MV-4-11 (cell line): ENCODE measurements at places on chromosomes 11 and 22.

GRCh38 chr22:28002181-28002700, 83.2 kb upstream of the PITPNB start:
- DNase-seq = no peak

DNA sequence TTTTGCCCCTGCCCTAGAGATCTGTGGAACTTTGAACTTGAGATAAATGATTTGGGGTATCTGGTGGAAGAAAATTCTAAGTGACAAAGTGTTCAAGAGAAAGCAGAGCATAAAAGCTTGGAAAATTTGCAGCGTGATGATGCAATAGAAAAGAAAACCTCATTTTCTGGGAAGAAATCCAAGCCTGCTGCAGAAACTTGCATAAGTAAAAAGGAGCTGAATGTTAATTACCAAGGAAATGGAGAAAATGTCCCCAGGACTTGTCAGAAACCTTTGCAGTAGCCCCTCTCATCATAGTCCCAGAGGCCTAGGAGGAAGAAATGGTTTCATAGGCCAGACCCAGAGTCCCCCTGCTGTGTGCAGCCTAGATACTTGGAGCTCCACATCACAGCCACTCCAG, 686.9 kb downstream of the FAM181B start:
- no peak for DNase-seq

GRCh38 chr11:113895367-113896155, 9.0 kb upstream of the HTR3B start:
- no peak for DNase-seq

GRCh38 chr11:2459796-2460531, 15.2 kb downstream of the KCNQ1 start:
- no peak for DNase-seq

- no peak for DNase-seq
Observed at GRCh38 chr11:129894278-129895125, 876 bp downstream of the NFRKB start.

- no peak for DNase-seq
Observed at GRCh38 chr22:25651332-25652085, 87.0 kb downstream of the GRK3 start.

DNA sequence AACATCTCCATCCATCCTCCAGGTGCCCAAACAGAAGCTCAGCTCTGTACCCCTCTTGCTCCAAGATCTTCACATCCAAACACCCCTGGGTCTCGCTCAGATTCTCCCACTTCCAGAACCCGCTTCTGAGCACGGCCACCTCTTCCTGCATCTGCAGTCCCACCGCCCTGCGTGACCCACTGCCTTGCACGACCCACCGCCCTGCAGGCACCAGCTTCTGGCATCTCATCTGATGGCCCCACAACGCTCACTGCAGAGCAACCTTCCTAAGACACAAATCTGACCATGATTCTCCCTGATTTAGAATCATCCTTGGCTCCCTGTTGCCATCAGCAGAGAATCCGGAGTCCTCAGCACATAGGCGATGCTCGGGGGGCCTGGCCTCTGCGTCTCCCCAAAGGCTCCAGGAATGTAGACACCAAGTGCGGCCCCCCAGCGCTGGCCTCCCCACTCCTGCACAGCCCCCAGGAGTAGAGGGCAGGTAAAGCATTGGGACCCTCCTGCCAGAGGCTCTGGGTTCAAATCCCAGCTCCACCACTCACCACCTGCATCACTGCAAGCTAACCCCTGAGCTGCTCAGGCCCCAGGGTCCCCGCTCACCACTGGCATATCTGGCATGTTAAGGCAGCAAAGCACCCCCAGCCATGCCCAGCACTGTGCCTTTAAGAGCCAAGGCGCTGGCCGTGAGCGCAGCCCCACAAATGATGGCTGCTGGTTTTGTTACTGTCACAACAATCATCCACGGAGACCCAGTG, 459.3 kb downstream of the BRD1 start:
- no peak for DNase-seq

DNA sequence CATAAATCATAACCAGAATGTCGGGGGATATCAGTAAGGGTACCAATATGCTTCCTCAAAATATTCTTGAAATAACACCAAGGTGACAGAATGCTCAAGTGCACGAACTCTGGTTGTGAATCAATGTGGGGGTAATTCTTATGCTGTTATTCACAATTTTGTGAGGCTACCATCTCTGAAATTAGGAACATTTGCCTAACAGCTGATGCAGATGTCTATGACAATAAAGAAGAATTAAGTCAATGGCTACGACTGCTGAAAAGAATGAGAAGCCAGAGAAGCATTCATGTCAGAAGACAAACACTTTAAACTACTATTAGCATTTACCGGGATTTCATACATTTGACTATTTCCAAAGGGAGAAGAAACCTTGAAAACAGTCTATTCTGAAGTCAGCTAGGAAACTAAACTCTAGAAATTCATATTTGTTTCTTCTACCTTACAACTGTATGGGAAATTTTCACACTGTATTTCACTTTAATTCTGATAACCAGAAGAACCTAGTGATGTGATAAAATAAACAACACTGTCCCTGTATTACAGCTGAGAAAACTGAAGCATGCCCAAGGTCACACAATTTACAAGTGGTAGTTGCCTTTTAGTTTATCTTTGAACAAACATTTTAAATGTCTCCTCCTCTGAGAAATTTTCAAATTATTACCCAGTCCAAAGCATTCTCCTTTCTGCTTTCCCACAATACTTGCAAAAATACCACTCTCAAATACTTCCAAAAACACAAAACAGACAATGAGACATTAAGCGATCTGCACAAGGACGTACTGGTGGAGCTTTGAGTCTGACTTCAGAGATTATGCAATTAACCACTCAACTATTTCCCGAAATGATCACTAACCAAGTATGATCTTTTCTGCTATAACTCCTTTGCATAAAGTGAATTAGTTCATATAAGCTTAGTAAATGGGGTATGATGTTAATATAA, 18.0 kb upstream of the ARHGAP32 start:
- no peak for DNase-seq

DNA sequence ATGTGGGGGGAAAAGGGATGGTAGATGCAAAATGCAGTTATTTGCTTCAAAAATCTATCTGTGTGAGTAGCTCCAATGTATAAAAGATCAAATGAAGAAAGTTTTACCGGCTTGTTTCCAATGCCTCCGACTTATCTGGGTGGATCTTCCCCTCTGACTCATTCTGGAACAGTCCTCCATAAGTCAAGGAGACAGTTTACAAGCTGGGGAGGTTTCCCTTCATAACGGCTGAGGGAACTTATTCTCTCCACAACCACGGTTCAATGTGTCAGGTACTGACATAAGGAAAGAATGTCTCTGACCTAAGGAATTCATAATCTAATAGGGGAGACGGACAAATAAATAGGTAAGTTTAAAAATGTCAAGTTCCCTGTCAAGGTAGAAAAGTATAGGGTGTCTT, 49.7 kb upstream of the BIRC3 start:
- no peak for DNase-seq

GRCh38 chr11:105315287-105315686, 175.7 kb upstream of the CARD18 start:
- DNase-seq = no peak

DNA sequence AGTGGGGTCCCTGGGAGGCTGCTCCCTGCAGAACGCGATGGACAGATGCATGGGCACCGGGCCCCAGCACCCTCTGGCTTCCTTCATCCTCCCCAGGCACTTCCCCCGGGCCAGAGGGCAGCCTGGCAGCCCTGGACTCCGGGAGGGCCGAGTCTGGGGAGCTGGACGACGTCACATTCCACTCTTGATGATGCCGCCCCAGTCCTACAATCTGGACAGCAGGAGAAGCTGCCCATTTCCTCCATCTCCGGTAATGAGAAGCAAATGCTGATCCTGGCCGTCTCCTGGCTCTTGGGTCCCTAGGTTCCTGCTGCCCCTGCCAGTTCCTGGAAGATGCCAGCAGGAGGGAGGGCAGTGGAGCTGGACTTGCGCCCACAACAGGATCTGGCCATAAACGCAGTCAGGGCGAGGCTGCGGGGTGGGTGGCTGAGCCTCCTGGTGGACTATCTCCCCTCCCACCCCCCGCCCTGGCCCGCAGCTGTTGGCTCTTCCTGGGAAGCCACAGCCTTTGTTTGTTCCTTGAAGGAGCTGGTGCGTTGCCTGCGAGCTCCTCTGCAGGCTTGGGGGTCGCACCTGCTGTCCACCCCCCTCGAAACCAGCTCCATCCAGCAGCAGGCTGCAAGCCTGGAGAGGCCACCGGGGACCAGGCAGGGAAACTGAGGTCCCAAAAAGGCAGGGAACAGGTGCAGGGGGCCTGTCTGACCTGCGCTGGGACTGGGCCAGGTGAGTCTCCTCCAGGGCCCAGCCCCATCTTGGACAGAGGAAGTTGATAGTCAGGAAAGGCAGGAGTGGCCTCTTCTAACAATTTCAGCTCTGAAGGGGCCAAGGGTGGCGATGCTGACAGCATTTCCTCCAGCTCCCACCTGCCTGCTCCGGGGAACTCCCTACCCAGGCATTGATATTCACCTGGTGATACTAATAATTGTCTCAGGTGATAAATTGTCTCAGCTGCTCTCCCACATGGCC, 17.9 kb upstream of the MUC6 start:
- DNase-seq = no peak

DNA sequence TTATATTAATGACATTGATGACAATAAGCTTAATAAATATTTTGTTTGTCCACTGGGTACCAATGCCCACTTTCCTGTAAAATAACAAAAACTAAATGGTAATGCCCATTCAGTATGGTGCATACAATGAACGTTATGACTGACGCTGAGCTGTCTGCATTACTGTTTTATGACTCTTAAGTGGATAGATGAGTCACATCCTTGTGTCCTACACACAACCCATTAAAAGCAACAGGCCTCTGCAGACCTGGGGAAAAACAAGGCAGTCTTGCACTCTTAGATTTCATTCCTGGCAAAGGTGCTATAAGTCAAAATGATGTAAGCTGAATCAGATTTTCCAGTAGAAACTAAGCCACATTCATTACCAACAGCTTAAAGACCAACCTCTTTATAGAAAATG, 176.3 kb upstream of the TMEM45B start:
- DNase-seq = peak; percentile 43

GRCh38 chr11:116231543-116231942, 541.2 kb downstream of the BUD13 start:
- no peak for DNase-seq

- DNase-seq = no peak
Observed at GRCh38 chr11:92226331-92227229, 2.0 kb downstream of the FAT3 start.

GRCh38 chr11:103920449-103920848, 116.0 kb upstream of the DDI1 start:
- no peak for DNase-seq

DNA sequence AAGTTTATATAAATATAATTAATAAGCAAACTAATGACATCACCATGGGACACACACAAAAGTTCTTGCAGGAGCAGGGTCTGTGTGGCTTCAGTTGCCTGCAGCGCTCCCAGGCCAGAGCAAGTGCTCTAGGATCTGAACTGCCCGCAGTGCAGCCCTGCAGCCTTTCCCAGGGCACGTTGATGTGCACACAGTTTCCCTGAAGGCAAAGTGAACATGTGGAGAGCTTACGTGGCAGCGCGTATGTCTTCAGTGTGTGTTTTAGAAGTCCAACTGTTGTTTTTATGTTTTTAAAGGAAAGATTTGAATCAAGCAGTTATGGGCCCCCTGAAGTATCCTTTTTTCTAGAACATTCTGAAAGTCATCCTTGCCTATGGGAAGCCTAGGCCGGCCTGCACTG, 1.2 kb upstream of the TIGD3 start:
- DNase-seq = no peak

- DNase-seq = no peak
Observed at GRCh38 chr11:35167426-35167954, 28.5 kb downstream of the CD44 start.

DNA sequence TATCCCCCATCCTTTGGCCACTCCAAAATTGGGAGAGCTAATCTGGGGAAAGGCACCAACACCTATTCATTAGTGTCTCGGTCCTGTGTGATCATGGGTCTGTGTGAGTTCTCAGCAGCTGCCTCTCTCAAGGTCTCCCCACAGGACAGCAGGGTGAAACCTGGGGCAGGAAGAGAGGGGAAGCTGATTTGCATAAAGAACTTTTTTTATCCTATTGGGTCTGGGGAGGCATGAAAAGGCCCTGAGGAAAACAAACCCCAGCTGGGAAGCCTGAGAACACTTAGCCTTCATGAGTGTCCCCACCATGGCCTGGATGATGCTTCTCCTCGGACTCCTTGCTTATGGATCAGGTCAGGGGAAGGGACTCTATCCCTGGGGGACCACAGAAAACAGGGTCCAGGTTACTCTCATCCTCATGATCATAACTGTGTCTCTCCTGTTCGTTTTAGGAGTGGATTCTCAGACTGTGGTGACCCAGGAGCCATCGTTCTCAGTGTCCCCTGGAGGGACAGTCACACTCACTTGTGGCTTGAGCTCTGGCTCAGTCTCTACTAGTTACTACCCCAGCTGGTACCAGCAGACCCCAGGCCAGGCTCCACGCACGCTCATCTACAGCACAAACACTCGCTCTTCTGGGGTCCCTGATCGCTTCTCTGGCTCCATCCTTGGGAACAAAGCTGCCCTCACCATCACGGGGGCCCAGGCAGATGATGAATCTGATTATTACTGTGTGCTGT, 116.0 kb upstream of the TOP3B start:
- DNase-seq = no peak

DNA sequence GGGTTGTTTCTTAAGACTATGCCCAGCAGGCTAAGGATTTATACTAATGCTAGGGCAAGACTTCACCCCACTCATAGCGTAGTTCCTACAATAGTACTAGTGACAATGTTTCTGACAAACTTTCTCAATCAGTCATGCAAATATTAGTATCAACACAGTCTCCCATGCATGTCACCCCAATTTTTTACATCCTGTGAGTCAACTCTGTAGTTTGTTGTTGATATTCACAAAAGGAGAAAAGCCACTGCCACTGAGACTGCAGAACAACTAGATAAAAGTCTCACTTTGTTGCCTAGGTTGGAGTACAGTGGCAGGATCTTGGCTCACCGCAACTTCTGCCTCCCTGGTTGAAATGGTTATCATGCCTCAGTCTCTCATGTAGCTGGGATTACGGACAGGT, 155.2 kb downstream of the RBFOX2 start:
- no peak for DNase-seq

- DNase-seq = peak; percentile 92
Observed at GRCh38 chr11:14894657-14895598, 2.9 kb upstream of the CYP2R1 start.

GRCh38 chr22:50326956-50327710, at the start of gene DENND6B:
TSS of gene DENND6B (minus strand) at chr22:50327012. CDS start at chr22:50326988, 24 bp downstream.
- peak; percentile 55 for DNase-seq

DNA sequence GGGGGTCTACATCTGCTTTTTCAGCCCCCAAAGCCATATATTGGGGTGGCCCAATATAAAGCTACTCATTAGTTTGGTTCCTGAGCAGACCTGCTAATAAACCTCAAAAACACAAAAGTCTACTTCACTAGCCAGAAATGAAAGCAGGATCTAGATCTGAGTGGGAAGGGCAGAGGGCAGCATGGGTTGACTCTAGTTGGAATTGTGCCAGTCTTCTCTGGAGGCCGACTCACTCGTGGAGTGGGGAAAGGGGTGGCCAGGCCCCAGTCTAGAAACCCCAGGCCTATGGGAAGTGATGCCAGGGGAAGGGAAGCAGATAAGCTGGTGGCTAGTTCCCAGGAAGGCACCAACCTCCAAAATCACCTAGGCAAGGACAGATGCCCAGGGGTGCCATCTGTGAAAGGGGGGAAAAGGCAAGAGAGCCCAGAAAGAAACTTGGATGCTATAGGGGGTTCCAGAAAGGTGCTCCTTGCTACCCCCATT, 5.3 kb downstream of the PATZ1 start:
- no peak for DNase-seq
